Kidney (tissue), 22 donors: ENCODE measurements at places on chromosomes 7 and 10. TPM values are rescaled to one million over a fixed set of nuclear protein-coding genes. Genes with fewer than 3 reads are reported as not detected.
A peak's percentile ranks its signal among the peaks of the same experiment; 100 is the strongest.

GRCh38 chr7:1943933-1944618, 274.0 kb downstream of the ELFN1 start:
- peak; percentile 19 for DNase-seq

DNA sequence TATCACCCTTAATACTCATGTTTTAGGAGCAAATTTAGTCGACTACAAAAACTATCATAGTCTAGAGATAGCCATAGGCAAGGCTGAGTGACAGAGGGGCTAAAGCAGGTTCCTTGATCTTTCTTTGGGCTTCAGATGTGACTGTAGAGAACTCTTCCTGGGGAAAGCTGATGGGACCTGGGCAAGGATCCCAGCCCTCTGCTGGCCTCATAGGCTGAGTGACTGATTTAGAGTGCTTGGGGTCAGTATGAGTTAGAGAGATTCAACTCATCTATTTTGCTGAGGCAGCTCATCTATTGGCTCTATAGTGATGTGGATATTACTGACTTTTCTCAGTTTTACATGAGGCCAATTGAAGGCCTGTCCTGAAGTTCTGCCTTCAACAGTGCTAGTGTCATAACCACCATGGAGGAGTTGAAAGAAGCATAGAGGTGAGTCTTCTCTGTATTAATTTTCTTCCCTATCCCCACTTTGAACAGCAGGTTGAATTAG, 81.6 kb downstream of the SAMD9 start:
- no peak for DNase-seq

- DNase-seq: no peak
These were observed 517.0 kb upstream of the TEX47 start for GRCh38 chr7:89312551-89312950.

- DNase-seq: no peak
These were observed 27.0 kb downstream of the COL1A2 start for GRCh38 chr7:94421681-94422080.

DNA sequence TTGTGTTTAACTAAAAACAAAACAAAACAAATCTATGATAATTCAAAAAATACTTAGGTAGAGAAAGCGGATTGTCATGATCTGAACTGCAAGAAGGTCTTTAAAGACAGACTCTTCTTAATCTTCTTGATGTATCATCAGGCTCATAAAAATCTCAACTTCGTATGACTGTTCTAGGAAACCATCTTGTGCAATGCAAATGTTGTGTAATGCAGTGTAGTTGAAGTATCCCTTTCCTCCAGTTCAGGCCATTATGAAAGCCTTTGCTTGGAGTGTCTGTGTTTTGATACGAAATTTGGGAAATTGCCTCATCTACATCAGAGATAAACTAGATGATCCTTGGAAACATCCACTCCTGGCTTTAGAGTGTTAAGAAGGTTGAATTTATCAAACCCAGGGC, 30.9 kb downstream of the CDK1 start:
- no peak for DNase-seq

DNA sequence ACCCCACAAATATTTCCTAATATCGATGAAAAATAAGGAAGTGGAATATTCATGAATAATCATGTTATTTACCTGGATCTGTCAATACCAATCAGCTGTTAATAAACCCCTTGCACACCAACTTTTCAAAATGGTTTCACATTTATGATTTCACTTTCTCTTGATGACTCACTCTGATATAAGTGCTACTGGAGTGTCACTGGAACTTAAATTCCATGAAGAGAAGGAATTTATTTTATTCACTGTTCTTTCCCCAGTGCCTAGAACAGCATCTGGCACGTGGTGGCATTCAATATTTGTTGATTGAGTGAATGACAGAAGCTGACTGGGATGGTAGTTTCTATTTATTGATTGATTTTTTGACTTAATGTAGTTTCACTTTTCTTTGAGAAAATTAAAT, 3.5 kb upstream of the ENO4 start:
- DNase-seq: no peak

DNA sequence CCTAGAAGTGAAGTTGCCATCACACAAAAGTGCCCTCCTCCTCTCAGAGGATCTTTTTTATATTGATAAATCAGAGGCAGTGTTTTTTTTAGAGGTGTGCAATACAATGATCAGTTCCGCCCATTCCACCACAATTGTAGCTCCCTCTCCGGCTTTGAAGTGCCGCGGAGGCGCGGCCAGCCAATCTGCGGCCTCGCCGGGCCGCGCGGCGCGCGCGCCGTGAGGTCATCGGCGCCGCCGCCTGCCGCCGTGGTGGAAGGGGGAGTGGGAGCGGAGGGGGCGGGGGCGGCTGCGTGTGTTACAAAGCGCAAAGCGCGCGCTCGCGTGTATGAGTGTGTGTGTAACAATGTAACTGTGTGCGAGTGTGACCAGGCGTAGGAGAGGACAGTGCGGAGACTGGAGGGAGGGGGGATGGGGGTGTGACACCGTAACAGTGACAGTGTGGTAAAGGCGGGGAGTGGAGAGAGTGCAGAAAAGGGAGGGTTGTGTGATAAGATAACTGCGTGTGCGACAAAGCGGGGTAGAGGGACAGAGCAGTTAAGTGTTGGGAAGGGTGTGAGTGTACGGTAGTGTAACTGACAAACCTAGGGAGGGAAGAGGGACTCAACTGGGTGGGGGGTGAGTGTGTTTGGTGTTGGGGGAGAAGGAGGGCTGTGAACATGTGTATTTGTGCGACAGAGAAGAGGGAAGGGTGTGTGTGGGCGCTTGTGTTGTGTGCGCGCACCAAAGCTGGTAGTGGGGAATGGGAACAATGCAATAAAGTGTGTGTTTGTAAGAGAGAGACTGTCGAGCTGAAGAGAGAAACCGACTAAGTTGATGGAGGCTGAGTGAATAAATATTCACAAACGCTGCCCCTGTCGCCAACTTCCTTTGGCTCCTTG, at the start of gene SP8:
SP8 (minus strand) TSS at position 108 of the 881 bp plus-strand sequence; CDS start at position 20, 88 bp downstream.
- peak; percentile 72 for DNase-seq

The GTF2I gene
- 31.8 TPM for polyA plus RNA-seq

The HOGA1 gene
- polyA plus RNA-seq: 100 TPM

The OR2A5 gene
- not detected for polyA plus RNA-seq
